Adrenal gland (tissue), 19 donors: ENCODE measurements at places on chromosomes 11 and 22. TPM values are rescaled to one million over a fixed set of nuclear protein-coding genes. Genes with fewer than 3 reads are reported as not detected.

GLYATL1B gene
- not detected for polyA plus RNA-seq

SLC3A2 gene
- 155 TPM for polyA plus RNA-seq

OVOL1 gene
- polyA plus RNA-seq = not detected

GSTT2 gene
- 0.24 TPM for polyA plus RNA-seq

PTH gene
- polyA plus RNA-seq = not detected

DNA sequence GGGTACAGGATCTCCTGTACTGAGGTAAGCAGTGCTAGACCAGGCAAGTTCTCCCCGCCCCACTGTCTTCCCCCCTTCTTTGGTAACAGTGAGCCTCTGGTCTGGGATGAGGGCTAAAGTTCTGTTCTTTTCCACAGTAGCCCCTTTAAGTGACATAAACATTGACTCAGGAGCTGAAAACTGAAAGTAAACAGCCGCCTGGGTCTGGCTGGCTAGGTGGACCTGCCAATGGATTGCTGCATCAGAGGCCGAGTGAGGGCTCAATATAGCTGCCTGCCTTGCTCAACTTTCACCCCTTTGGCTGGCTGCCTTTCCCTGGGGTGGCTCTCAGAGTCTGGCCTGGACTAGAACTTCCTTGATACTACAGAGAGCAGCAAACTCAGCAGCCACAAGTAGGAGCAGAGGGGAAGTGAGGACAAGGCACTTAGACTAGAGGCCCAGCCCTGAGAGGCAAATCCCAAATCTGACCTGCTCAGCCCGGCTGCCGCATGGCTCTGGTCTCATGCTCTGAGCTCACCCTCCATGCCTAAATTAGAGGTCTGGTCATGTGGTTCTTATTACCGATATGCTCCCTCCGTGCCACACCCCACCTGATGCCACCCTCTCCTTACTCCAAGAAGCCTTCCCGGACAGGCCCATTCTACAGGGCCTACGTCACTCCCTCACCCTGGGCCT lies 9.6 kb upstream of the UCP3 start:
- peaks cover 21% of the 10 kb centered on the region for H3K4me1 ChIP-seq
- DNase-seq = peak; percentile 95
- no peaks in the 10 kb centered on the region for H3K27me3 ChIP-seq
- peak overlapping the region; percentile 88 for H3K27ac ChIP-seq
- no peaks in the 10 kb centered on the region for H3K36me3 ChIP-seq

DNA sequence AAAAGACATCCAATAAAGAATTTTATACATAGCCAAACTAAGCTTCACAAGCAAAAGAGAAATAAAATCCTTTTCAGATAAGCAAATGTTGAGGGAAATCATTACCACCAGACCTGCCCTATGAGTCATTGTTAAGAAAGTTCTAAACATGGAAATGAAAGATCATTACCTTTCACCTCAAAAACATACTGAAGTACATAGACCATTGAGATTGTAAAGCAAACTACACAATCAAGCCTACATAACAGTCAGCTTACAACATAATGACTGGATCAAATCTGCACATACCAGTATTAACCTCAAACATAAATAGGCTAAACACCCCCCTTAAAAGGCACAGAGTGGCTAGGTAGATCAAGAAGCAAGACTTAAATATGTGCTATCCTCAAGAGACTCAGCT lies 501.0 kb upstream of the LUZP2 start:
- DNase-seq = no peak
- no peaks in the 10 kb centered on the region for H3K27me3 ChIP-seq
- H3K36me3 ChIP-seq = no peaks in the 10 kb centered on the region
- H3K4me1 ChIP-seq = no peaks in the 10 kb centered on the region

DNA sequence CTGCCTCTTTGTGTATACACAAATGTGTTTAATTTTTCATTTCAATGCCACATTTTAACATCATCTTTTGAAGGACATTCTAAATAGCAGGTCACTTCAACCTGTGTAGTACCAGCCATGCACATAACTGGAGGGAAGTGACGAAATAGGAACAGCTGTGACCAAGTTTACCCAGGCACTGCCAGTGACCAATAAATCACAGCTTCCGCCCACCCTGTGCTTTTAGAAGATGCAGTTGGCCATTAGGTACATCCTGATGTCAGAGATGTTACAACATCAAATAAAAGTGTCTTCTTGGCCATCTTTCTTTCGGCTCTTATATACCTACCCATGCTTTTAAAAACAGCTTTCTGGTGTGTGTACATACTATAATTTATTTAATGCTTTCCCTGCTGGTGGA lies 7.8 kb downstream of the LDLRAD3 start:
- no peaks in the 10 kb centered on the region for H3K36me3 ChIP-seq
- H3K4me1 ChIP-seq = no peaks in the 10 kb centered on the region
- H3K4me3 ChIP-seq = no peak overlapping the region
- no peak for DNase-seq
- H3K27me3 ChIP-seq = no peaks in the 10 kb centered on the region
- no peak overlapping the region for H3K27ac ChIP-seq

GRCh38 chr22:39662686-39663052 lies 92.1 kb downstream of the CACNA1I start:
- H3K27ac ChIP-seq = no peak overlapping the region
- H3K4me1 ChIP-seq = peaks cover 6% of the 10 kb centered on the region
- H3K27me3 ChIP-seq = peaks cover 38% of the 10 kb centered on the region
- H3K36me3 ChIP-seq = no peaks in the 10 kb centered on the region
- no peak for DNase-seq

DNA sequence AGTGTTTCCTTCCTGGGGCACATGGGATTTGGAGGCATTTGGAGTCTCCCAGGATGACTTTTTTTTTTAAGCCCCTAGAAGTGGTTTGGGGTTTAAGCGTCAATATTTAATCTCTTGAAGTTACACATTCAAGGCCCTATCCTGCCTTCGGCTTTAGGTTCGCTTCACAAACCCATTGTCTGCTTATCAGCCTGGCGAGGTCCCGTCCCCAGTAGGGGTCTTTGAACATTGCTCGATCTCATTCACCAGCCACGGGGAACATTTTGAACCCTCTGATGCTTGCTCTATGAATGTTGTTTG lies 75.9 kb downstream of the KCNQ1 start:
- H3K4me1 ChIP-seq = peaks cover 41% of the 10 kb centered on the region
- no peak for DNase-seq
- H3K36me3 ChIP-seq = no peaks in the 10 kb centered on the region
- peak overlapping the region; percentile 34 for H3K27ac ChIP-seq
- no peaks in the 10 kb centered on the region for H3K27me3 ChIP-seq
- H3K4me3 ChIP-seq = no peak overlapping the region

GRCh38 chr11:38182126-38182866 lies 1584.3 kb upstream of the RAG2 start:
- no peak overlapping the region for H3K27ac ChIP-seq
- no peaks in the 10 kb centered on the region for H3K36me3 ChIP-seq
- H3K4me3 ChIP-seq = no peak overlapping the region
- H3K27me3 ChIP-seq = no peaks in the 10 kb centered on the region
- no peaks in the 10 kb centered on the region for H3K4me1 ChIP-seq

DNA sequence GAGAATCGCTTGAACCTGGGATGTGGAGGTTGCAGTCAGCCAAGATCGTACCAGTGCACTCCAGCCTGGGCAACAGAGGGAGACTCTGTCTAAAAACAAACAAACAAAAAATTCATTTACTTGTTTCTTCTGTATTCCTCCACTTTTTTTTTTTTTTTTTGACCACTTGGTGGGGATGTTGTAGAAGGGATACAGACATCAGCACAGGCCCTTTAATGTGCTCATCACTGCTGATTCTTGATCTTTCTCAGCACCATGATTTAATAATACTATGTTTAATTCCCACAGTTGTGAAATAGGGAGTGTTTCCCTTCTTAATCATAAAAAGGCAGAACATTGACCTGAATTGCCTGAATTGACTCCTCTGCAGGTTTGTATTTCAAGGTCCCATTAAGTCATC lies 4.5 kb downstream of the TTC9C start:
- no peak overlapping the region for H3K27ac ChIP-seq
- peaks cover 50% of the 10 kb centered on the region for H3K36me3 ChIP-seq
- peaks cover 28% of the 10 kb centered on the region for H3K4me1 ChIP-seq
- no peak overlapping the region for H3K4me3 ChIP-seq
- no peak for DNase-seq

- no peak for DNase-seq
- no peaks in the 10 kb centered on the region for H3K36me3 ChIP-seq
- no peak overlapping the region for H3K4me3 ChIP-seq
- no peak overlapping the region for H3K27ac ChIP-seq
Observed at GRCh38 chr11:4495487-4495886, 13.0 kb downstream of the OR52K1 start.

GRCh38 chr11:94400839-94401772 lies at the start of gene GPR83:
TSS of gene GPR83 (minus strand) at chr11:94401419. CDS start at chr11:94401247, 172 bp downstream.
- H3K27ac ChIP-seq = no peak within 1 kb of the TSS
- no peaks in the 10 kb centered on the region for H3K36me3 ChIP-seq
- no peak within 1 kb of the TSS for H3K4me3 ChIP-seq

DNA sequence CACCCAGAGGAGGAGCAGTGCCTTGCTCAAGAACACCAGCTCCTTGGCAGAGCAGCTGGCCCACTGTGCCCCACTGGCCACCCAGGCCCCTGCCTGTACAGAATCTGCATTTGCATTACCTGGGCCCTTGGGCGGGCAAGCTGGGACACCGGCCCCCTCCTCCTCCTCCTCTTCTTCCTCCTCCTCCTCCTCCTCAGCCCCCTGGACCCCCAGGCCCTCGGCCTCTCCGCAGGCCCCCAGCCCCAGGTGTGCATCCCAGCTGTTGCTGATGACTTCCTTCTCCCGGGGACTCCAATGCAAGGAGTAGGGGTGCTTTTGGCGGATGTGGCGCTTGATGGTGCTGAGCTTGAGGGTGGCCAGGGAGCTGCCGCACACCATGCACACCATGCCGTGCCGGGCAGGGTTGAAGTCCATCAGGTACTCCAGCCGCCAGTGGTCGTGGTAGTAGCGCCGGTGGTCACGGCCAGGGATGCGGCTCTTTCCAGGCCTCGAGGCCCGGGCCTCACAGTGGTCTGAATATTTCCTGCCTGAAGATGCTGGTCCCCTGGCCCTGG lies 2.8 kb downstream of the ZFTA start:
- peak; percentile 27 for DNase-seq
- no peak overlapping the region for H3K27ac ChIP-seq
- peaks cover 34% of the 10 kb centered on the region for H3K4me1 ChIP-seq
- no peak overlapping the region for H3K4me3 ChIP-seq
- no peaks in the 10 kb centered on the region for H3K27me3 ChIP-seq
- no peaks in the 10 kb centered on the region for H3K36me3 ChIP-seq

- no peak overlapping the region for H3K4me3 ChIP-seq
- peaks cover 7% of the 10 kb centered on the region for H3K36me3 ChIP-seq
- H3K4me1 ChIP-seq = no peaks in the 10 kb centered on the region
- DNase-seq = no peak
Observed at GRCh38 chr11:74818283-74818946, 69.8 kb downstream of the RNF169 start.

DNA sequence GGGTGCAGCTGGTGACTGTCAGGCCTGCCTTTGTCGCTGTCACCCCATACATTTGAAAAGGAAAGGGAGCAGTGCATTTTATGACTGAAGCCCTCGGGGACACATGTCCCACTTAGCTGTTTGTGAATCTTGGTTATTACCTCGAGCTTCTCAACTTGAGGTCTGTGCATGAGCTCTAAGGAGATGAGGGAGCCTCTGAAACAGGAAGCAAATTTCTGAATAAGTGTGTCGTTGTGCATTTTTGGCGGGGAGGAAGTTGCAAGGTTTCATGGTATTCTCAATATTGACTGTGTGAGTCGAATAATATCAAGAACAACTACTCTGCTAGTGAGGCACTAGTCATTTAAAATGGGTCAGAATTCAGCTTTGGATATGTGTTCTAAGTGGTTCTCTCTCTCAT lies 149.7 kb upstream of the PLET1 start:
- no peaks in the 10 kb centered on the region for H3K4me1 ChIP-seq
- no peaks in the 10 kb centered on the region for H3K27me3 ChIP-seq
- no peak overlapping the region for H3K4me3 ChIP-seq
- no peaks in the 10 kb centered on the region for H3K36me3 ChIP-seq
- no peak overlapping the region for H3K27ac ChIP-seq

GRCh38 chr11:19407677-19408270 lies 167.0 kb upstream of the E2F8 start:
- peaks cover 7% of the 10 kb centered on the region for H3K27me3 ChIP-seq
- no peak for DNase-seq
- H3K4me3 ChIP-seq = no peak overlapping the region
- H3K4me1 ChIP-seq = no peaks in the 10 kb centered on the region
- H3K27ac ChIP-seq = no peak overlapping the region

GRCh38 chr22:41951898-41952474 lies at the start of gene SMIM45:
TSS of gene SMIM45 (plus strand) at chr22:41952150.
- no peak for DNase-seq
- H3K27me3 ChIP-seq = no peaks in the 10 kb centered on the region
- H3K27ac ChIP-seq = no peak within 1 kb of the TSS
- no peaks in the 10 kb centered on the region for H3K36me3 ChIP-seq
- no peak within 1 kb of the TSS for H3K4me3 ChIP-seq

- no peak overlapping the region for H3K4me3 ChIP-seq
- H3K36me3 ChIP-seq = no peaks in the 10 kb centered on the region
- peaks cover 8% of the 10 kb centered on the region for H3K4me1 ChIP-seq
- peak; percentile 36 for DNase-seq
Observed at GRCh38 chr11:19723572-19724342, 11.1 kb downstream of the NAV2 start.

GRCh38 chr11:2102132-2102882 lies 36.9 kb downstream of the IGF2 start:
- no peak overlapping the region for H3K27ac ChIP-seq
- H3K4me3 ChIP-seq = no peak overlapping the region
- H3K27me3 ChIP-seq = no peaks in the 10 kb centered on the region
- H3K4me1 ChIP-seq = no peaks in the 10 kb centered on the region

GRCh38 chr11:2849994-2850770 lies 35.4 kb downstream of the CDKN1C start:
- H3K36me3 ChIP-seq = no peaks in the 10 kb centered on the region
- no peak overlapping the region for H3K4me3 ChIP-seq
- no peak for DNase-seq
- H3K27ac ChIP-seq = no peak overlapping the region
- H3K27me3 ChIP-seq = no peaks in the 10 kb centered on the region

DNA sequence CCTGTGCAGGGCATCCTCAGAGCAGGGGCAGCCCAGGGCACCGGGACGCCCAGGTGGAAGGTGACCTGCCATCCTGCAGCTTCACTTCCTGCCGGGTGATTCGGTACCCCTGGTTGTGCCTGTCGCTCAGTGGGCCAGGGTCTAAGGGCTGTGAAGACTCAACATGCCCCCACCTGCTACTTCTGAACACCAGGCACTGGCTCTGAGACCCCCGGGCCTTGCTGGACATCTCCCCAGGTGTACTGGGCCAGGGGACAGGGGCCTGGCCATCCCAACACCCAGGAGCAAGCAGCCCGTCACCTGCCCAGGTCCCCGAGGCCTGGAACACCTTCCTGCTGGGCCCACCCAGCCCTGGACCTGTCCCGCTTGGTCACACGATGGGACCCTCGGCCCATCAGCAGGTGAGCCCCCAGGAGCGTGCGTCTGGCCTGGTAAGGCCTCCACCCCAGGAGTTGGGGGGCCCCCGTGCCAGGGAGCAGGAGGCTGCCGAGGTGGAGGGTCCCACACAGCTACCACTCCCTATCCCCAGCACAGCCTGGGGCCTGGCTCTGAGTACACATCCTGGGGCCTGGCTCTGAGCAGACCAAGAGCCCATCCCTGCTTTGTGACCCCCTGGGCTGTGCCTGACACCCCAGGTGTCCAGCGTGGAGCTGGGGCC lies 3.9 kb upstream of the MUC5B start:
- H3K4me1 ChIP-seq = no peaks in the 10 kb centered on the region
- H3K27me3 ChIP-seq = peaks cover 6% of the 10 kb centered on the region
- H3K4me3 ChIP-seq = no peak overlapping the region
- no peak overlapping the region for H3K27ac ChIP-seq
- DNase-seq = no peak
- H3K36me3 ChIP-seq = no peaks in the 10 kb centered on the region
